Stimulated activated CD4-positive, alpha-beta T cell treated with anti-CD3 and anti-CD28 coated beads, Interleukin-12 subunit alpha, Interleukin-12 subunit beta, amount 100 ng/mL, for 4 hours (primary cell): ENCODE measurements at places on chromosomes 6 and 20.

DNA sequence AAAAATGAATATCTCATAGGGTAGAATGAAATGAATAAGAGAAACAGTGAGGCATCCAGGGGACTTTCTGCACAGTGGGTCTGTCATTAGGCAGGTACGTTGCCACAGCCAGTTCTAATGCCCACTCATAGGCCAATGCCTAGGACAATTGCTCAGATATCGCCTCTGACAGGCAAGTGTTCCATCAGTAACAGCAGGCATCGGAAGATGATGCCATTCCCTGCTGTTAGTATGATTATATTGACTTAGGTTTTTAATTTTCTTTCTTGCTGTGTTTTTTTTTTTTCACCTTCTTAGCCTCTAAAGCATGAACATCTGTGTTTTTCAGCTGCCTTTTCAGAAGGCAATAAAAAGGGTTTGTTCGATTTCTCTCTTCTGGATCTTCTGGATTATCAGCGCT, 90.7 kb downstream of the PRL start:
- no peak for DNase-seq

GRCh38 chr6:158328952-158329351, 16.7 kb downstream of the TULP4 start:
- no peak for DNase-seq

- no peak for DNase-seq
These were observed 49.3 kb downstream of the MCM8 start for GRCh38 chr20:5999783-6000182.

DNA sequence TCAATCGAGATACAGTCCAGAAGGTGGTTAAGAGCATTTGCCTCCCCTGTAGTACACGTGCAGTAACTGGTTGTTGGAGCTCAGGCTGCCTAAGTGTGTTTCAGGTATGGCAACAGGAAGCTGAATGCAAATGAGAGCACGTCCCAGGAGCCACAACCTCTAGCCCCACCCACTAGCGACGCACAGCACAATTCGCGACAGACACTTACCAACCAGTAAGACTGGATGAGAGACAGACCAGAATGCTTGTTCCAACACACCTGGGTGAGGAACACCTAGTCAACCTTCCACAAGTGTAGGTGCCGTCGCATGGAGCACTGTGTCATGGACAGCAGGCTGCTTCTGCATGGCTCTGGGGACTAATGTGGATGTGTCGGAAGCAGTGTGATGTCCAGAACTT, 7.2 kb upstream of the SERPINB1 start:
- DNase-seq = peak; percentile 53

DNA sequence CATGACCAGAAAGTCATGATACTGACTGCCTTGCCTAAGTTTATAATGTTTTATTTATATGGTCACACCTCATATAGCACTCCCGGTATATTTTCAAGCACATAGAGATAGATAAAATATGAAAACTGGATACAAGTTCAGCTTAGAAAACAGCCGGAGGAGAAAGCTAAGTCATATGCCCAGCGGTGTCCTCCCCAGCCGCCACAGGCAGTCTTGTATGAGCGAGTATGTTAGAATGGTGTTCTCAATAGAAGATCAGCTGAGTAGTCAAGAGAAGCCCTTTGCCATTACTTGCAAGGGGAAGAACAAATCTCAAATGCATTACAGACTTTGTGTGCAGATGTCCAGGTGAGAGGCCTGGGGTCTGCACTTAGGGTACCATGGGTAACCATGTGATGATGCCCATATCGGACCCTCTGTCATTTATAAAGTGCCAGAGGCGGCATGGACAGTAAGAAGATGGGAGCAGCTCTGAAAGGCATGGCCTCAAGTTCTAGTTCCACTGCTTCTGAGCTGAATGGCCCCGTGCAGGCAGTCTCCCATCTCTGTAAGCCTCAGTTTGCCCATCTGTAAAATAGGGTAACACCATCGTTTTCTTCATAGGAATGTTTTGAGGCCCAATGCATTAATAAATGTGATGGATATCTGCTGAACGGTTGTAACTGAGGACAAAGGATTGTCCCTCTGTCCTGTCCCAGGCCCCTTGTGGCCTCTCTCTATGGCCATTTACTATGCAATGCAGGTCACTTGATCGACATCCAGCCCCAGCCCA, 195.7 kb upstream of the SNX9 start:
- no peak for DNase-seq
